ENCODE measurements at places on chromosomes 6 and 20.

DNA sequence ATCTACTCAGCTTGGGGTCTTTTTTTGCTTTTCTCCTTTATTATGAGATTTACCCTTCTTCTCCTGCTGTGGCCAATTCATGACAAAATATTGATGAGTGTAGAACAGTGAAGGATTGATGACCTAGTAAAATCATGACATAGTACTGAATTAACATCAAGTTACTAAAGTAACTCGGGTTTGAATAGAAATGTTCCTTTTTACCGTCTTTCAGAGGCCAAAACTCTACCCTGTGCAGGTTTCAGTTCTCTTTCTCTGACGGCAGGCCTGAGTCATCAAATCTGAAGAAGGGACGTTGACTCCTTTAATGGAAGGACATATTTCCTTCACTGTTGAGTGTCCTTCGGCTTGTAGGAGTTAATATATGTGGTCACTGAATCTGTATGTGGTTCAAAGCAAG lies 80.7 kb downstream of the RREB1 start:
- DNase-seq = no peak

DNA sequence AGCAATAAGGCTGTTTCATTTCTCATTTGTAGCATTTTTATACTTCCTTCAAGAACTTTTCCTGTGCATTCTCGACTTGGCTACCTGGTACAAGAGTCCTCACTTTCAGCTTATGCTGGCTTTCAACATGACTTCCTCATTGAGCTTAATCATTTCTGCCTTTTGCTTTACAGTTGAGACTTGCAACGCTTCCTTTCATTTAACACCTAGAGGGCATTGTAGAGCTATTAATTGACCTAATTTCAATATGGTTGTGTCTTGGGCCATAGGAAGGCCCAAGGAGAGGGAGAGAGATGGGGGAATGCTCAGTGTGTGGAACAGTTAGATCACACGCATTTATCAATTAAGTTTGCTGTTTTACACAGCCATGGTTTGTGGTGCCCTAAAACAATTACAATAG lies 37.2 kb downstream of the SLC22A2 start:
- DNase-seq = no peak

DNA sequence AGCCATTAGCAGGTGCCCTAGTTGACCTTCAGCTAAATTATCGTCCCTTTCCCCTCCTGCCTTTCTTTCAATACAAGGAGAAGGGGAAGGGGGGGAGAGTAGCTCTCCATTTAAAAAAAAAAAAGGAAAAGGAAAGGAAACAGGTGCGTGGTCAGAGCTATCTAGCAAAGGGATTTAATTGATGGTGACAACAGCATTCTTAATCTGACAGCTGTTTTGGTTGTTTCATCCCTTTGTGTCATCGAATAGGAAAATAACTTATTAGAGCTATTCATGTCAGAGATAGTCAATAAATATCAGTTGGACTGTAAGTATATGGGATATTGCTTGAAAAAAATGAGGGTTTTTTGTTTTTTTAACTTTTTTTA lies 195.2 kb upstream of the SASH1 start:
- no peak for DNase-seq

GRCh38 chr6:121503589-121503991 lies 68.1 kb downstream of the GJA1 start:
- DNase-seq = no peak

DNA sequence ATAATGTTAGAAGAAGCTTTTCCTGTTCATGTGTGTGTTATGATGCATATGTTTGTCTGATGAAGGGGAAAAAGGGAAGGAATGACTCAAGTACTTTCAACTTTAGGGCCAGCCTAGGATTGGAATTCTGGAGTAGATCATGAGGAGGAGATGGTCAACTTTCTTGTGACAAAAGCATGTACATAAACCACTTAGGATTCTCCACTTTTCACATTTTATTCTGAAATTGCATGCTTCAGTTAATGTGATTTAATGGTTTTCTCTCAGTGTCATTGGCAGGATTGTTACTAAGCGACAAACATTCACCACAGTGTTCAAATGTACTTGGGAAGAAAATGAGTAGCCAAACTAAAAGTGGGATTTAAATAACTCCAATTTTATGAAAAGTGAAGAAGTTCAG lies 80.1 kb downstream of the UTRN start:
- no peak for DNase-seq

- no peak for DNase-seq
Observed at GRCh38 chr6:159745081-159745480, 16.8 kb upstream of the ACAT2 start.

DNA sequence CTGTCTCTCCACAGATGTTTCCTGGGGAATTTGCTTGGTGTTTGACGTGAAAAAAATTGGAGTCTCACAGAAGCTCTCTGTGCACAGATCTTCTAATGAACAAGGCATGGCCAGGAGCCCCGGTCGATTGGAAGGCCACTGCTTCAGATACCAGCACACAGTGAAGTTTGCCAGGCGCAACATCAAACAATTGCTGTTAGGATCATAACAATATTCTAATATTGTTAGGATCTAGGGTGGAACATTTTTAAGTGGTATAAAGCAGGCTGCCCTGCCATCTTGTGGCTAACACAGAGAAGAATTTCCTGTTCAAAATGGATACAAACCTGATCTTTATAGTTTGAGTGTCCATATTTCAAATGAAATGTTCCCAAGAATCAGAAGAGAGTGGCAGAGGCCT lies 64.1 kb downstream of the C6orf118 start:
- no peak for DNase-seq

DNA sequence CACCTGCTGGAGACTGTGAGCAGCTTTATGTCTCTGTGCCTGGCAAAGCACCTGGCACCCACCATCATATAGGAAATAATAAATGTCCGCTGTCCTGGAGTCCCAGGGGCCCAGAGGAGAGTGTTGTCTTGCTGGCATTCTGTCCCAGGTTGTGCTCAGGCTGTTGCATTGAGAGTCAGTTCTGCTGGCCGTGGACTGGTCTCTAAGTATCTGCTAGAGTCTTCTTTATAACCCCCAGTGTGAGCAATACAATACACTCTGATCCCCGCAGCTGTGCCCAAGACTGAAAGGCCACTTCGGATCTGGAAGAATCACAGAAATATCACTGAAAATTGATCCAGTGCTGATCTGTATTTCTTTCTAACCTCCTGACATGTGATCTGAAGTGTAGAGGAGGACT lies 38.3 kb upstream of the HINT3 start:
- DNase-seq = no peak

Data from renal cortex interstitium (tissue), 15 donors.